Activated naive CD4-positive, alpha-beta T cell (primary cell): ENCODE measurements at places on chromosomes 1 and 21.

DNA sequence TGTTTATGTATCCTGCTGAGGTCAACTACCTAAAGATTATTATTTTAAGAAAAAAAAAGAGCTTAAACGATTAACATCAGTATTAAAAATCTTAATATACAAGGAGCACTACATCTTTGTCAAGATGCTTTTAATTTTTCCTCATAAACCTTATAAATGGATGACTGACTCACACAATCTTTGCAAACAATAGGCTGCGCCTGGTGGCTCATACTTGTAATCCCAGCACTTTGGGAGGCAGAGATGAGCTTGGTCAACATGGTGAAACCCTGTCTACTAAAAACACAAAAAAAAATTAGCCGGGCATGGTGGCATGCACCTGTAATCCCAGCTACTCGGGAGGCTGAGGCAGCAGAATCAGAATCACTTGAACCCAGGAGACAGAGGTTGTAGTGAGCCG is 1.7 kb downstream of the KHDC4 start:
- DNase-seq = no peak

GRCh38 chr1:168454211-168454815 is 89.5 kb downstream of the XCL2 start:
- DNase-seq = no peak

GRCh38 chr1:236160540-236161127 is 18.3 kb downstream of the GPR137B start:
- no peak for DNase-seq

DNA sequence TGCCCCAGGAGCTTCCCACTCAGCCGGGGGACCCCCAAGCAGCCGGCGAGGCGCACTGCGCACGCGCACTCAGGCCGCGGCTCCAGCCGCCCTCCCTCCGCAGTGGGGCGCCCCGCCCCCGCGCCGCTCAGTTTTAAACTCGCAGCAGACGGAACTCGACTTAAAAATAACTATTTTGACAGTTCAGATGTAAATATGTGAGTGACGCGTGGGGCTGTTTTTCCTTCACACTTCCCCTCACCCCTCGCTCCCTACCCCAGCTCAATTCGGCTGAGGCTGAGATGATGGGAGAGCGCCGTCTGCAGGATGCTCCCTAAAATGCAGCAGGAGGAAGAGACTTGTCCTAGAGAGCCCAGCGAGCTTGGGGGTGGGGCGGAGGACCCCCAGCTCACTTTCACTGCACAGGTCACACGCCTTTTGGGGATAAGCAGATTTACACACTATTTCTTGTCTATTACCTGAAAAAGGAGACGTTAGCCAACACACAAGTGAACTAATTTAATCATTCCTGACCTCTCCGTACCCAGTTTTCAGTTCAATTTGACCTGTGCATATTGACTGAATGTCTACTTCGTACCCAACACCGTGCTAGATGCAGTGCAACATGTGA is 8.9 kb upstream of the LEMD1 start:
- DNase-seq = peak; percentile 50

DNA sequence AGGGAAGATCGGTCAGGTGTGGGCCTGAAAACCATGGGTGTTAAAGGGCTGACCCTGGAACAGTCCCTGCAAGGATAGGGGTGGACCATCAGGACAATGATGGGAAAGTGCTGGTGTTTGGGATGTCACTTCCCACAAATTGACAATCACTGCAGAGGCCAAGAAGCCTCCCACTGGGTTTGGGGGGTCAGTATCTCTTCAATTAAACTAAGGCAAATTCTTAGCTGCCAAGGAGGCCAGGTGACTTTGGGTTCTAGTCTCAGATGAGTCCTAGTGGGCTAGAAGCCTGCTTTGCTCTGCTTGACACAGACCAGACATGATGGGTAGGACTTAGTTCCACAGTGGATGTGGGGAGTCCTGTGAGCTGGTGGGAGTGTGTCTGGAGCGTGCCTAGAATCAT is 29.3 kb upstream of the KCNA2 start:
- no peak for DNase-seq

DNA sequence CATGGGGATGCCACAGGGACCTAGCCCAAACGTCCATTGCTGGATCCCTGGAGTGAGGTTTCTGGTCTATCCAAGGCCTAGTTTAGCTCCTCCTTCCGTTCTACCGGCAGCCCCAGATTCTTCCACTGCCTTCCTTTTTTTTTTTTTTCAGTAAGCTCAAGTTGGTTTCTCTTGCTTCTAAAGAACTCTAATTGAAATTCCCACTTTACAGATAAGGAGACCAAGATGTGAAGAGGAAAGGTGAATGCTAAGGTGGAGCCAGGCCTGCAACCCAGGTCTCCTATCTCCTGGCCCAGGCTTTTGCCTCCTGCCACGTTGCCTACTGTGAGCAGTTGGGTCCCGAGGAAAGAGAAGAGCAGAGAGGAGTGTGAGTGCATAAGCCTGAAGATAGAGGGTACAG is 31.5 kb upstream of the CLIC4 start:
- DNase-seq = no peak

DNA sequence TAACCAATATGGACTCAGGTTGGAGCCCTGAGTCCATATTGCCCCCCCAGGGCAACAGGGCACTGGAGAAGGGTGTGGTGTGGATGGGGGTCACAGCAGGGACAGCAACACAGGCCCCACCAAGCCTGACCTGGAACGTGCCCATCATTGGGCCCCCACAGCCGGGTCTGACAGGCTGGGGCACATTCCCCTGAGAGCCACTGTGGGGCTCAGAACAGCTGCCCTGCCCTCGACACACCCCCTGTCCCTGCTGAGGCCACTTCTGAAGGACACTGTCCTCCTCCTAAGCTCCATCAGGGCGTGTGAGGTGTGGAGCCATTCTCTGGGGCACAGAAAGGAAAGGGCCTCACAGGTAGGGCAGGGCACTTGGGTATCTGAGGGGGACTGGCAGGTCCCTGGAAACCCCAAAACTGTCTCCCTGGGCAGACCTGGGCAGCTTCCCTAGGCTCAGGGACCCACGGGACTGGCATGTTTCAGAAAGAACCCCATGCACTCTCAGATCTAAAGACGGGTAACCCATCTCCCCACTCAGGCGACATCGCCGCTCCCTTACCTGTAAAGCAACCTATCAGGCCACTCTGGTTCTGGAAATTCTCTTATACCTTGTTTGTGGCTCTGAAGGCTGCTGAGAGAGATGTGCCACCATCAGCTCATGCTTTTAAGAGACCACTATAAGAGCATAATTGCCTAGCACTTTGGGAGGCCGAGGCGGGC is 95.5 kb downstream of the DMRTB1 start:
- DNase-seq = no peak

- DNase-seq = no peak
Observed at GRCh38 chr1:162175379-162176081, 106.0 kb downstream of the NOS1AP start.
